Vagina (tissue), 2 donors: ENCODE measurements at places on chromosomes 12 and 14. TPM values are rescaled to one million over a fixed set of nuclear protein-coding genes. Genes with fewer than 3 reads are reported as not detected.

The CNPY2 gene
- total RNA-seq, result 65.6 TPM

The OR10P1 gene
- not detected for total RNA-seq

The FAM181A gene
- total RNA-seq, result not detected

DNA sequence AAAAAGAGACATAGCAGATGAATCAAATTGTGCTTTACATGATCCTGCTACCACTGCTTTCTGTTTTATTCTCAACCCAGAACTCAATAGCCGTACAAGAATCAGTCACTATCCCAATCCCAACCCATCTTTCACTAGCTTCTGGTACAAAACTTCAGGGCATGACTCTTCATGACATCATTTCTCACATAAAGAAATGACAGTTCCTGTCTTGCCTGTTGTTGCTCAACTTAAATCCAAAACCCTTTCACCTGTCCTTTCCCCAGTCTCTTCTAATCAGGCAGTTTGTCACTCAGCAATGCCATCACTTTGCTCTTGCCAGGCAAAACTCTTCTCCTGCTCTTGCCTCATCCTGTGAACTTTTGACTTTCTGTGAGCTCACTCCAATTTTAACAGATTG, 962.8 kb downstream of the GALC start:
- no peak for DNase-seq

- no peak for DNase-seq
These were observed 613 bp downstream of the SRSF9 start for GRCh38 chr12:120468821-120469449.

DNA sequence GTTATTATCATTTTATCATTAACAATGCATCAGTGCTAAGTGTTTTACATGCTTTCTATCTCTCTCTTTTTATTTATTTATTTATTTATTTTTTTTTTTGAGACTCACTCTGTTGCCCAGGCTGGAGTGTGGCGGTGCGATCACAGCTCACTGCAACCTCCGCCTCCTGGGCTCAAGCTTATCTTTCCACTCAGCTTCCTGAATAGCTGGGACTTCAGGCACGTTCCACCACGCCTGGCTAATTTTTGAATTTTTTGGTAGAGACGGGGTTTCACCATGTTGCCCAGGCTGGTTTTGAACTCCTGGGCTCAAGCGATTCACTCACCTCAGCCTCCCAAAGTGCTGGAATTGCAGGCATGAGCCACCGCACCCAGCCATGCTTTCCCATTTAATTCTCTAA, 3.9 kb upstream of the BTG1 start:
- no peak for DNase-seq

DNA sequence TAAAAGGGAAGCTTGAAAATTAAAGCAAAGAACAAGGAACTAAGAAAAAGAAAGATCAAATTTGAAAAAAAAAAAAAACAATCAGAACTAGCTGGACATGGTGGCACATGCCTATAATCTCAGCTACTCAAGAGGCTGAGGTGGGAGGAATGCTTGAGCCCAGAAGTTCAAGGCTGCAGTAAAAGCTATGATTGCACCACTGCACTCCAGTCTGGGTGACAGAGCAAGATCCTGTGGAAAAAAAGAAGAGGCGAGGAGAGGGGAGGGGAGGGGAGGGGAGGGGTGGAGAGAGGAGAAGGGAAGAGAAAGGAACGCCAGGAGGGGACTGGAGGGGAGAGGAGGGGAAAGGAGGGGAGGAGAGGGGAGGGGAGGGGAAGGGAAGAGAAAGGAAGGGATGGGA, 43.0 kb downstream of the EEA1 start:
- no peak for DNase-seq

- no peak for DNase-seq
These were observed 137.6 kb downstream of the KTN1 start for GRCh38 chr14:55717621-55718020.
